Mesenteric fat pad (tissue), 1 donor: ENCODE measurements at places on chromosomes 12 and 14. TPM values are rescaled to one million over a fixed set of nuclear protein-coding genes. Genes with fewer than 3 reads are reported as not detected.

Gene ZC2HC1C
- total RNA-seq, result 3.1 TPM

Gene FAM90A1
- total RNA-seq, result 0.48 TPM

Gene CPNE6
- total RNA-seq, result not detected

Gene B4GALNT3
- total RNA-seq, result 0.61 TPM

Gene OAS1
- 53.4 TPM for total RNA-seq

Gene SLC8A3
- total RNA-seq, result 0.16 TPM
